ENCODE measurements at places on chromosomes 3 and 15.
A peak's percentile ranks its signal among the peaks of the same experiment; 100 is the strongest.

GRCh38 chr15:63067976-63068743 is 25.6 kb downstream of the TPM1 start:
- peak; percentile 45 for DNase-seq

- no peak for DNase-seq
These were observed 105.9 kb downstream of the GREM1 start for GRCh38 chr15:32823750-32824149.

DNA sequence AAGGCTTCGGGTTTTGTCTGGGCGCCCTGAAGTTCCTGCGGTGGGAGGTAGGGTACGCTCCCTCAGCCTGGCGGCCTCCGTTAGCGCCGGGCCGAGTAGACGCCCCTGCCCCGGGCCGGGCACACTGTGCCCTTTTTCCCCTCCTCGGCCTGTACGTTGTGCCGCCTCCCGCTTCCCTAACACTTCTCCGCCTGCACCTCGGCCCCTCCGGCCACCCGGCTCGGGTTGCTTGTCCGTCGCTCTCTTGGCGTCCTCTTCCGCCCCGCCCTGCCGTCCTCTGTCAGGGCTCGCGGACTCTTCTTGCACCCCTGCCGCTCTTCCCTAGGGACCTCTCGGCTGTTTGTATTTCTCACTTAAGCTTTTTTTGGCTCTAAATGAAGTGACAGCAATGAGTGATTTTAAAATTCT is 384 bp downstream of the KNL1 start:
- DNase-seq: peak; percentile 69

GRCh38 chr3:16239086-16239770 is 25.5 kb downstream of the DPH3 start:
- no peak for DNase-seq

Data from kidney tubule cell (primary cell).